ENCODE measurements at places on chromosomes 7 and 10.

DNA sequence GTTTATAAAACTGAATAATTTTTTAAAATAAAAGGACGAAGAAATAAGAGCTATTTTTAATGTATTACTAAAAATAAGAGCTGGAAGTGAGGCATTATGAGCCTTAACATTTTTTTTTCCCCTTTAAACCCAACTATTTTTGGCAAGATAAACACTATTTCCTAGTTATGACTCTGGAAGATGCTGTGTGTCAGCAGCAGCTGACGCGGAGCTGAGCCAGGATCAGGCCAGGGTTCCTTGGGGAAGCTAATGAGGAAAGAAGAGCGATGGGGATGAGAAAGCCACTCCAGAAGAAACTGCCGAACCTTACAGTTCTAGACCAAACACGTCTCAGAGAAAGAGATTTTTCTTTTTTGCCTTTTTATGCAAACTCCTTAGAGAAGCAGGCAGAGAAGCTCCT is 85.9 kb downstream of the USP6NL start:
- DNase-seq: no peak

- no peak for DNase-seq
Observed at GRCh38 chr7:143256932-143257331, 6.3 kb upstream of the GSTK1 start.

DNA sequence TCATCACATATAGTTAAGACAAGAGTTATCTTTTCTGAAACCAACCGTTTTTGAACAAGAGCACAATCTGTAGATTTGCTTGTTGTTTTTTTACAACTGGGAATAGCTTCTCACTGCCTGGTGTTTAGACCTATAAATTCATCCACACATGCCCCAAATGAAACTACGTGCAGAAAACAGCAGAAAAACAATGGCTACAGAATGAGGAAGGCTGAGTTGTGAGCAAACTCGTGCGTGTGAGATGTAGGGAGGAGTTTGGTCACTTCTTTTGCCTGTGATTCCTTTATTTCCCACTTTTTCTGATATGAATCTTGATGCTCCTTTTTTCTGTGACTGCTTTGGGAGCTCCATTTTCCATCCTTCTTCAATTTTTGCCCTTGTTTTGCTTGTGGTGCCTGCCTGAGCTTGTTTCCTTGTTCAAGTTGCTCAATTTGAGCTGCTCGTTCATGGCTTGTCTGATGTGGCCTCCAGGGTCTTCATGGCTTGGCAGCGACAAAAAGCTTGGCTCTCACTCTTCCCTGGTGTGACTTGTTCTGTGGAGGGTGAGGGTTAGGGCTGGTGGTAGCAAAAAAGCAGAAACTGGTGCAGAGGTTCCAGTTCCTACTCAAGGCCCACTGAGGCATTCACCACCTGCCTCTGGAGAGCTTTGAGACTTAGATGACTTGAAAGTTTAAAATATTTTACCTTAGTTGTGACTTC is 76.9 kb downstream of the ZNF365 start:
- no peak for DNase-seq

DNA sequence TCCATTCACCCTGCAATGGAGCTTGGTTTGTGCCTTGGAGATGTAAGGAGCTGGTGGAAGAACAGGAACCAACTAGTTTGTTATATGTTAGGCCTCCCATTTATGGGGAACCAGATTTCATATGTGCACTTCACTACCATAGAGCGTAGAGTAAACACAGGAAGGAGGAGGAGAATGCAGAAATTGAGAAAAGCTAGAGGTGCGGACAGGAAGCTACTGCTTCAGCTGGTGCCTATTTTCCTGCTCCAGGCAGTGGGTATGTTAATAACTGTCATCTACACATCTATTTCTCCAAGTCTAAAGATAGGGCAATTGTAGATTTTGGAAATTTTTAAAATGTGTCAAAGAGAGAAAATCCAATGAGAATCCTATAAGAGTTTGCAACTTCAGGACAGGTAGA is 482.2 kb downstream of the PLXDC2 start:
- no peak for DNase-seq
